Stimulated activated CD4-positive, alpha-beta T cell treated with anti-CD3 and anti-CD28 coated beads, Interleukin-1b, Interleukin-23, amount 100 ng/mL, for 1 hour (primary cell): ENCODE measurements at places on chromosomes 4 and X.

DNA sequence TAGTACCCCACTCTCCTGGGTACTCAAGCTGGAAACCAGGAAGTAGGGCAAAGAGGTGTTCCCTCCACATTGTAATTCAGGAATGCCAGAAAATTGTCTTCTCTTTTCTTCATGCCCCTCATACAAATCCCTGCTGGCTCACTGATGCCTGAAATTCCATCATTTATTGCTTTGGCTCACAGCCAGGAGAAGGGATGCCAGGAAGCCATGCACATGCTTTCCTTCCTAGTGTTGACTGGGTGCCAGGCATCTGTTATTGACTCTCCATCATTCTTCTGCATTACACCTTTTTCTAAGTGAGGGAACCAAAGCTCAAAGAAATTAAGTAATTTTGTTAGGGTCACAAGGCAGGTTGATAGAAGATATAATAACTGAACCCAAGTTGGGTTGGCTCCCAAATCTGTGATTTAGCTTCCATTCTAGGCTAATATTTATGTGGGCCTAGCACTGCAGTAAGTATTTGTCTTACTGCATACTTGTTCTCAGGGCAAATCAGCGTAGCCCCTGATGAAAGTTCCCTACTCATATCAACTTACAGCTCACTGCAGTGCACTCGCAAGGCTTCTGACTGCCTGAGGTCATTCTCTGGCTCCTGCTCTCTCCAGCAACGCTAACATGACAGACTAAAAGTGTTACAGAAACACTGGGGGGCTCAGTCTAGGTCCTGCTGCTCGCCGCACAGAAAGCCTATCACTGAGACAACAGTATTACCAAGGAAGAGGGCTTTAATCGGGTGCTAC, 89.0 kb downstream of the TRAPPC11 start:
- DNase-seq = no peak

DNA sequence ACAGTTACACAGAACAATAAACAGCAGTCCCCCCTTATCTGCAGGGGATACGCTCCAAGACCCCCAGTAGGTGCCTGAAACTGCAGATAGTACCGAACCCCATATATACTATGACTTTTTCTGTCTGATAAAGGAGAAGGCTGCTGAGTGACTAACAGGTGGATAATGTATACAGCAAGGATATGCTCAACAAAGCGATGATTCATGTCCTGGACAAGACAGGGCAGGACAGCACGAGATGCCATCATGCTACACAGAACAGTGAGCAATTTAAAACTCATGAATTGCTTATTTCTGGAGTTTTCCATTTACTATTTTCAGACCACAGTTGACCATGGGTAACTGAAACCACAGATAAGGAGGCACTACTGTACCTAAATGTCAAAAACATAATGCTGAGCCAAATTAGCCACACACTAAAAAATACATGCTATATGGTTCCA, 76.1 kb downstream of the MANBA start:
- no peak for DNase-seq

DNA sequence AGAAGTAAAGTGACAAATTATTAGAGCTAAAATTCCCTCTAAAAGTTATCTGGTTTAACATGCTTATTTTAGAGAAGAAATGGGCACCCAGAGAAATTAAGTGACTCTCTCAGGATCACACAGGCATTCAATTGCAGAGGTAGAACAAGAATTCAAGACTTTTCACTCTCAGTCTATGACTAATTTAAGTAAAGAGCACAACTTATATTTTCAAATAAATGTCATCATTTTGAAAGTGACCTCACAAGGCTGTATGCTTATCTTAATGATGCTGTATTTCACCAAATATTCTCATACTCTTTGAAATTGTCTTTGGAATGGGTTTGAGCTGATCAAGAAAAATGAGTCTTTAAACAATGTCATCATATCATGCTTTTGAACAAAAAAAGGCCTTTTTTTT, 15.3 kb downstream of the GPR174 start:
- DNase-seq = no peak

DNA sequence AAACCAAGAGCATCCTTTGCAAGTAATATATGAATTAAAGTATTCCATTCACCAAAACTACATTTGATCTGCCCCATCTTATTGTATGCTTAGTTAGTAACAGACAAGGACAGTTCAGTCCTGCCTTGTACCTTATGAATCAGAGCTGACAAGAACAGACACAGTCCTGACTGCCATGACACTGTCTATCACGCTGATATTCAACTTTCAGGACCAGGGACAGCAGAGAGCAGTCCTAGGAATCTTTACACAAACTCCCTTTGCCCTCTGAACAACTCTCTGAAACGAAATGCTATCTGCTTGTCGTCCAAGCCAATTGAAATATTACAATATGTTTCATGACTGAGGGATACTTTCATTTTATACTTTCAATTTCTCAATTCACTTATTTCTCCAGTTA, 268.6 kb upstream of the VCX start:
- DNase-seq = no peak

GRCh38 chrX:15050395-15050794, 177.2 kb downstream of the MOSPD2 start:
- DNase-seq = no peak

GRCh38 chrX:129968968-129969367, 13.5 kb upstream of the BCORL1 start:
- DNase-seq = no peak

DNA sequence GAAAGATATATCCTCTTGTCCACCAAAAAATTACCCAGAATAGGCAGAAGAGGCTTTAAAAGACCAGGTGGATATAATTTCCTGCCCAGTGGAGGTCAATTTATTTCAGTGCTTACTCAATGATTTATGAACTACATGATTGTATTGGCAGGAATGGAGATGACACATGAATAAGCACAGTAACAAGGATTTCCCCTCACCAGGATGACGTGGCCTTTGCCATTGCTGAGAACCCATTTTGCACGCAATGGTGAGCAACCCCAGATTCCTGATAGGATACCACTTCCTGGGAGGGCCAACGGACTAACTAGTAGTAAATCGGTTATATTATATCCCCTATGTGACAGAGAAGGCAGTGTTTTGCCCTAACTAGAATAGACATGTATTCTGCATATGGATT, 11.6 kb upstream of the TTC29 start:
- DNase-seq = no peak

- no peak for DNase-seq
These were observed 42.8 kb downstream of the DOCK11 start for GRCh38 chrX:118538386-118538785.

GRCh38 chr4:57314636-57315035, 204.5 kb upstream of the IGFBP7 start:
- no peak for DNase-seq

DNA sequence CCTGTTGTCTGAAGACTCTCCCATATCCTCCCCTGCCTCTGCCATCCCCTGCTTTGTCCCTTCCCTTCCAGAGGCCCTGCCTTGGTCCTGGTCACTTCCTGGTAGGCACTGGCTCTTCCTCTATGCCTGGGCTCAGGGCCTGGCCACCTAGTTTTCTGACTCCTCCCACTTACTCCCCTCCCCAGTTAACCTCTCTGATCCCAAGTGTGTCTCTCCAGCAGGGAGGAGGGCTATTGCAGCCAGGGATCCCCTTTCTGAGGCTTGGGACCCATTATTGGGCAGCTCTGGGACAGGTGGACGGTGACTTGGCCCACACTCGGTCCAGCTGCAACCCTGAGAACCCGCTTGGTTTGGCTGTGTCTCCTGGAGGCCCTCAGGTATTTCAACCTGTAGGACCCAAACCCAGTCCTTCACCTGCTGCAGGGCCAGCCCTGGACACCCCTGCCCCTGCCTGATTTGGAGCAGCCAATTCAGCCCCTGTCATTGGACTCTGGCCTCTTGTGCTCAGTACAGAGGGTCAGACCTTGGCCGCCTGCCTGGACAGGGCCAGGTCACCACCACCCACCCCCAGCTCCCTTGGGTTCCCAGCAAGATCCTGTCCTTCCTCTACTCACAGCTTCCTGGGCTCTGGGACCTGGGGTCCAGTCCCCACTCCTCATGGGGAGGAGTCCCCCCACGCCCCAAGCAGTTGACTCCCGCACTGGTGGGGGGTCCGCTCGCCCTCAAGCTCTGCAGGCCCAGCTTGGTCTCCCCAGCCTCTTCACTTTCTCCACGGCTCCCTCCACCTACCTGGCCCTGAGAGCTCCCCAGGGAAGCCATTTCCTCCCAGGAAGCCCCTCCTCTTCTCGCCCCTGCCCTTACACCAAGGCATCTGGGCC, 1.1 kb upstream of the SH3BP2 start:
- DNase-seq = no peak

GRCh38 chr4:39559626-39560025, 32.4 kb upstream of the UGDH start:
- no peak for DNase-seq

GRCh38 chr4:171235521-171235920, 577.7 kb upstream of the GALNTL6 start:
- DNase-seq = no peak

- DNase-seq = no peak
These were observed 16.9 kb downstream of the FNIP2 start for GRCh38 chr4:158785718-158786117.

GRCh38 chrX:39627257-39627656, 470.5 kb downstream of the BCOR start:
- DNase-seq = no peak

DNA sequence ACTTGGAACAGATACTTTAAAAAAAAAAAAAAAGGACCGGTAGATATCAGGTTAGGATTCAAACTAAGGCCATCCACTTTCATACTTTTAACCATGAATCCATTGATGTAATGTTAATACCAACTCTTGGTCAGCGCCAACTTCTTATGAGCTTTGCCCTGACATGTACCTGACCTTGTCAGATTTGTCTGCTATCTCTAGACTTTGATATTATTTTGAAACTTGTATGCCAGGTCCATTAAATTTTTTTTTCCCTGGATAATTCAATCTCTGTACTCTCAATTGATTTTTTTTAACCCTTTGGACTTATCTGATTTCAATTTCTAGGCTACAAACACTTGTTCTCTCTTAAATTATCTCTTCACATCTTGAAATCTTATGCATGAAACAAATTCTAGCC, 27.2 kb upstream of the UGT2B7 start:
- no peak for DNase-seq

DNA sequence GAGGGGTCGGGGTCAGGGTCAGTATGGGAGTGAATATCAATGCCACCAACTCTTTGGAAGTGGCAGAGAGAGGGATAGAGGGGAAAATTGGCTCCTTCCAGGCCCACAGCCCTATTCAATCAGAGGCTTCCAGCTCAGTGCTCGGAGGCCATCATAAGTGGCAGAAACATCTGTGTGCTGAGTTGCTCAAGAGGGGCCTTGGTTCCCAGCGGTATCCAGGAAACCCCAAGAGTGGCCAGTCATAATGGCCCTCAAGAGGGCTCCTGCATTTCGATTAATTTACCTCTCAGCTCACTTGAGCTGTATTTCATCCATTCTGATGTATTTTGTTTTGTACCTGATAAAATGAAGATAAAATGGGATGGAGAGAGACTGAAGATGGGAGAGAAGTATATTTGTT, 154.3 kb upstream of the EOLA2 start:
- DNase-seq = no peak

- no peak for DNase-seq
These were observed 510.6 kb upstream of the BOD1L1 start for GRCh38 chr4:14138106-14138505.

GRCh38 chr4:180558427-180558826, 1684.8 kb upstream of the TENM3 start:
- DNase-seq = no peak

DNA sequence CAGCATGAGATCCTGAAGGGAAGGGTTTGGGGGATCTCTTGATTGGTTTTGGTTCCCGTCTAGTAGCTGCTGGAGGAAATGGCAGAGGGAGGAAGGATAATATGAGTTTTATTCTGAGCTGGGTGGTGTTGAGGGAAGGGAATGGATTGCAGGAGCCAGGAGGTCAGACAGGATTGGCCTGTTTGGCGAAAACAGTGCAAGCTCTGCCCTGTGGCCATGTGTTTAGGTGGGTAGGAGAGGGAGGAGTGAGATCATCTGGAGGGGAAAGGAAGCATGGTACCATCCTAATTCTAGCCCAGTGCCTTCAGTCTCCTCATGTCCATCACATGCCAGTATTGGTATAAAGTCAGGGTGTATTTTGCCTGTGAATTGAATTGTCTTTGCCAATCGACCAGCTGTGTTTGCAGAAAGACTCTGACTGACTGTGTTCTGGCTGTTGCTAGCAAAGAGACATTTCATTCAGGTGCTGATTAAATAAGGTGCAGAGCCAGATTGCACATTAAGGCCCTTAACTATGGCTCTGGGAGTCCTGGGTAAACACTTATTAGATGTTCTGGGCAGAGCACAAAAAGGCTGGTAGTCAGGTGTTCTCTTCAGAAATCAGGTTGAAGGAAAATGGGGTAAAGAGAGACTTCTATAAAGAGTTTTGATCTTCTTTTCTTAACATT, 10.0 kb downstream of the TMEM164 start:
- DNase-seq = no peak

GRCh38 chr4:2274320-2275043, 12.6 kb upstream of the MXD4 start:
- DNase-seq = no peak

DNA sequence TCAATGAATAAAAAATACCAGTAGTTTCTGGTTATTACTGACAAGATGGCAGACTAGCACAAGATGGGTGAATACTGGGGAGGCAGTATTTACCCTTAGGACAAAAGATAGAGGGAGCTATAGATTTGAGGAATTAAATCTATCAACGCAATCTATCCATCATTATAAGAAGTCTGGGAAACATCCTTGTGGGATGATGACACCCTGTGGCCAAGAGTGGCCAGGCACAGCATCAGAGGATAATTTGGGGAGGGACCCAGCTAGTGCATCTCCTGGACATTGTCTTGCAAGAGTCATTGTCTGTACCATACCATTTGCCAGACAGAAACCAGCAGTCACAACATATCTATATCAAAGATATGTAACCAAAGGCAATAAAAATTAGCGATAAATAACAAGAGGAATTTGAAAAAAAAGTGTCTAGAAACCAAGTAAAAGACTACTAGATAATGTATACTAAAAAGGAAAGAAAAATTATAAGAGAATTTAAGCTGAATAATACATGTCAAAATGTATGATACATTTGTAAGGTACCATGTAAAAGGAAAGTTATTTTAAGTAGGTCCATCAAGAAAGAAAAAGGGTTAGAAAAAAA, 22.9 kb downstream of the KCTD8 start:
- no peak for DNase-seq

- DNase-seq = no peak
These were observed 15.6 kb downstream of the RASL11B start for GRCh38 chr4:52877694-52878093.

GRCh38 chr4:152719801-152720556, 40.2 kb upstream of the TMEM154 start:
- DNase-seq = no peak

GRCh38 chr4:125313497-125313896, 1.3 kb upstream of the FAT4 start:
- DNase-seq = no peak

DNA sequence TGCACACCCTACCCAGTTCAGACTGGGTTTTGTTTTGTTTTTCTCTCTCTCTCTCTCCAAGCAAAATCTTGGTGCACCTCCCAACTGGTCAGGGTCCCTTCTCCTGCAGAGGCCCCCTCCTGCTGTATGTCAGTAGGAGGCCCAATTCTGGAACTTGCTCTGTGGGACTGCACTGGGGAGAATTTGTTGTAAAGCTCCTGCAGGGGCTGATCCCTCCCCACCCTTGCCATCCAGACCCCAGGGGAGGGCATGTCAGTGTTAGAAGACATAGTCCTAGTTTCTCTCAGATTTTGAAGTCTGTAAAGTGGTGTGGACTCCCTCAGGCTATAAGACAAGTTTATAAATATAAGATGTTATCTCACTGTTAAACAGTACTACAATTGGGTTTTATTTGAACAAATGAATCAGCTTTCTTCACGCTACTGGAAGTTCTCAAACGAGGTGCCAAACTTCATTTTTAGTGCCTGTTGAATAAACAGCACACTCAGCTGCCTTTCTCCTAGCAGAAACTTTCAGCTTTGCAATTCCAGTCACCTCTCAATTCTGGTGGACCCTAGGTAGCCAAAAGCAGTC, 88.6 kb upstream of the FRMPD3 start:
- no peak for DNase-seq
